ENCODE measurements at places on chromosomes 6 and 20. TPM values are rescaled to one million over a fixed set of nuclear protein-coding genes. Genes with fewer than 3 reads are reported as not detected.

The SLC17A9 gene
- 0.08 TPM for total RNA-seq

The HFE gene
- total RNA-seq, result 13.8 TPM

The ADISSP gene
- total RNA-seq, result 144 TPM

The SLC52A3 gene
- total RNA-seq, result 0.92 TPM

The EYA2 gene
- 3.2 TPM for total RNA-seq

The ELOVL4 gene
- total RNA-seq, result 1.5 TPM

The PRL gene
- not detected for total RNA-seq

The RRBP1 gene
- total RNA-seq, result 95.3 TPM

The SYCP2L gene
- total RNA-seq, result 2.8 TPM

The LY6G6C gene
- not detected for total RNA-seq

The AARS2 gene
- total RNA-seq, result 9.2 TPM

The EYS gene
- total RNA-seq, result not detected

The HLA-DPB1 gene
- total RNA-seq, result not detected

The TENT5A gene
- 1.1 TPM for total RNA-seq

The TXLNB gene
- total RNA-seq, result not detected

The SOX4 gene
- 16.3 TPM for total RNA-seq

The CCM2L gene
- total RNA-seq, result 0.42 TPM

The RHAG gene
- 0.07 TPM for total RNA-seq

The C6orf52 gene
- total RNA-seq, result 1.7 TPM

The TRIM31 gene
- total RNA-seq, result 2.1 TPM

The CST11 gene
- not detected for total RNA-seq

The TMEM244 gene
- not detected for total RNA-seq

The CTCFL gene
- total RNA-seq, result not detected

The CTAGE9 gene
- total RNA-seq, result not detected

The PSORS1C1 gene
- 3.3 TPM for total RNA-seq

The BIRC7 gene
- total RNA-seq, result 4.4 TPM

The MYCT1 gene
- 0.06 TPM for total RNA-seq

The NFATC2 gene
- total RNA-seq, result 7.7 TPM

The FANCE gene
- total RNA-seq, result 2.9 TPM

The PAK5 gene
- not detected for total RNA-seq

The CAP2 gene
- 11.7 TPM for total RNA-seq

The FOXA2 gene
- total RNA-seq, result 12.1 TPM

The CST9 gene
- not detected for total RNA-seq

The RIPOR3 gene
- 0.09 TPM for total RNA-seq

The KPNA5 gene
- total RNA-seq, result 1.4 TPM
